ENCODE measurements at places on chromosomes 3 and 15.

- DNase-seq, result no peak
Observed at GRCh38 chr3:149321136-149321535, 12.3 kb downstream of the TM4SF18 start.

DNA sequence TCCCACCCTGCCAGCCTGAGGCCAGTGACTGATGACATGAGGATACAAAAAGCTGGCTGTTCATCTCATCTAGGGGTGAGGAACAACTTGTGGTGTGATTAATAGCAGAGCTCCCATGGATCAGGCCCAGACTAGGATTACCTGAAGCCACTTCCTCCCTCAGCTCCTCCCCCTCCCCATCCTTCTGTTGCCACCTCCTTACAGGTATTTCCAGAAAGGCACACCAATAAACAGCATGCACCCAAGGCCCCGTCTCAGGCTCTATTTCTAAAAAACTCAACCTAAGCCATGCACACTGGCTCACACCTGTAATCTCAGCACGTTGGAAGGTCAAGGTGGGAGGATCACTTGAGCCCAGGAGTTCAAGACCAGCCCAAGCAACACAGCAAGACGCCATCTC is 54.1 kb downstream of the SRGAP3 start:
- DNase-seq, result no peak

GRCh38 chr3:140145528-140145927 is 210.5 kb downstream of the CLSTN2 start:
- no peak for DNase-seq

GRCh38 chr3:134918441-134918840 is 123.4 kb downstream of the EPHB1 start:
- DNase-seq, result no peak

GRCh38 chr3:77506384-77506783 is 466.5 kb downstream of the ROBO2 start:
- no peak for DNase-seq

Measured in stimulated activated CD8-positive, alpha-beta memory T cell treated with anti-CD3 and anti-CD28 coated beads, Interleukin-4, amount 100 ng/mL, for 1 hour (primary cell).